ENCODE measurements at places on chromosomes 7 and 10.

- DNase-seq, result peak; percentile 82
Observed at GRCh38 chr10:118850418-118851061, 95.8 kb upstream of the CACUL1 start.

GRCh38 chr10:122014652-122015248 is 25.8 kb downstream of the TACC2 start:
- no peak for DNase-seq

GRCh38 chr7:151780631-151781030 is 96.3 kb downstream of the PRKAG2 start:
- no peak for DNase-seq

GRCh38 chr7:77382532-77382931 is 33.6 kb downstream of the GSAP start:
- DNase-seq, result no peak

GRCh38 chr7:103996017-103996551 is 6.6 kb upstream of the RELN start:
- no peak for DNase-seq

GRCh38 chr10:118058371-118058770 is 11.6 kb upstream of the RAB11FIP2 start:
- no peak for DNase-seq

- no peak for DNase-seq
Observed at GRCh38 chr10:132459301-132460003, 62.5 kb downstream of the PWWP2B start.

DNA sequence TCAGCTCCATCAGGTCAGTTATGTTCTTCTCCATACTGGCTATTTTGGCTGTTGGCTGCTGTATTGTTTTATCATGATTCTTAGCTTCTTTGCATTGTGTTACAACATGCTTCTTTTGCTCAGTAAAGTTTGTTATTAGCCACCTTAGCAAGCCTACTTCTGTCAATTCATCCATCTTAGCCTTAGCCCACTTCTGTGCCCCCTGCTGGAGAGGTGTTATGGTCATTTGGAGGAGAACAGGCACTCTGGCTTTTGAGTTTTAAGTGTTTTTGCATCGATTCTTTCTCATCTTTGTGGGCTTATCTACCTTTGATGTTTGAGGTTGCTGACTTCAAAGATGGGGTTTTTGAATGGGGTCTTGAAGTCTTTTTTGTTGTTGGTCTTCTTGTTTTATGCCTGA is 204.6 kb upstream of the FOXP2 start:
- DNase-seq, result no peak

DNA sequence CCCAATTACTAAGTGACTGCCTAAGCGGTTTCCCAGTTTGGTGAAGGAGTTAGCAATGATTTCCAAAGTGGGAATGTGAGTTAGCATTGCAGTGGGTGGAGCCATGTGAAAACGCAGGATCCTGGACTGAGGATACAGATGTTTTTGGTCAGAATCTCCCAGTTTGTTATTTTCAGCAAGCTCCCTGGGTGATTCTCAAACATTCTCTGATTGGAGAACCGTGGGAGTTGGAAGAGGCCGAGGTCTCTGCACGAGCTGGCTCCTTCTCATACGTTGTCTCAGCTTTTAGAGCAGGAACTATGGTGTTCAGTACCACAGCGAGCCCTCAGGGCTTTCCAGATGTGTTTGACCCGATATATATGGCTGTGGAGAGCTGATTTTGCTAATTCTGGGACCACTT is 396.5 kb upstream of the NPVF start:
- no peak for DNase-seq

- no peak for DNase-seq
Observed at GRCh38 chr10:114142018-114142417, 32.0 kb downstream of the CCDC186 start.

- no peak for DNase-seq
Observed at GRCh38 chr7:106418526-106418925, 133.7 kb upstream of the NAMPT start.

DNA sequence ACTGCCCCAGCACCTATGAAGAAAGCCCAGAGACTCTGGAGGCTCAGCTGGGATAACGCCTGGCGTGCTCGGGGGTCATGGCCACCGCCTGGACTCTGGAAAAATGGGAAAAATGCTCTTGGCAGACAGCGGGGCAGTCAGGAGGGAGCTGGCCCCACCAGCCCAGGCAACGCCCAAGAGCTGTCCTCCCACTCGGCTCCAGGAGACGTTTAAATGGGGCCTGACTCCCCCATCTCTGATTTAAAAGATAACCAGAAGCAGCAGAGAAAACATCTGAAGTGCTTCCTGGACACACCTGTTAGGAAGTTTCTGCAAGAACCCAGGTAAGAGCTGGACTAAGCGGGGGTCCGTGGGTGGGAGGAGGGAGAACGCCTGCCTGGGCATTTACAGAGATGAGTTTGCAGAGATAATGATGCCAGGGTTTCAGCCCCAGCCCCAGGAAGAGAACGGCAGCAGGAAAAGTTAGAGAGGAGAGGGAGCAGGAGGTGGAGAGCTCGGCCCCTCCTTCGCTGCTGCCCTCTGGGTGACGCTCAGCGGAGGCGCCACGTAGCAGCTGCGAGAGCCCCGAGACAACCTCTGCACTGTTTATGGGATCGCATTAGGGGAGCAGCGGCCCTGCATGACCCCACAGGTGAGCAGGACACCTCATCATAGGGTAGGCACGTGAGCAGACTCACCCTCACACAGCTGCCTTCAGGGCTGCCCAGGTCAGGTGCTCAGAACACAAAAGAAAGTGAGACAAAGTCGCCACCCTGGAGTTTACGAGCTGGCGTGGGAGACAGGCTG is 83.5 kb upstream of the INSIG1 start:
- DNase-seq, result no peak

DNA sequence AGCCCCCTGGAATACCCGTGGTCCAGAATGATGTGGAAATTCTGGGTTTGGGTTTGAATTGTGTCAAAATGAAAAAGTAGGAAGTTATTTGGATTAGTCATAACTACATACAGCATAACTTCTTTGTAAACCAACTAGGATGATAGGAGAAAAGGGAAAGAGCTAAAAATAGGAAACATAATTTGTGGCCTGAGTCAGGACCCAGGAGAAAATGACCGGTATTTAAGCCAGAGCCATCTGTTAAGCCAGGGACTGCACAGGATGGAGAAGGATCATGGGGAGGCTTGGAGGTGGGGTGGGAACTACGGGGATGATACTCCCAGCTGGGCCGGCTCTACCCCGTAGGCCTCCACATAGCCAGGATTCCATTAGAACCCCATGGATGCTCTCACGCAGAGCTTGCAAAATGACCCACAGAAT is 98.6 kb downstream of the MYOF start:
- DNase-seq, result no peak

DNA sequence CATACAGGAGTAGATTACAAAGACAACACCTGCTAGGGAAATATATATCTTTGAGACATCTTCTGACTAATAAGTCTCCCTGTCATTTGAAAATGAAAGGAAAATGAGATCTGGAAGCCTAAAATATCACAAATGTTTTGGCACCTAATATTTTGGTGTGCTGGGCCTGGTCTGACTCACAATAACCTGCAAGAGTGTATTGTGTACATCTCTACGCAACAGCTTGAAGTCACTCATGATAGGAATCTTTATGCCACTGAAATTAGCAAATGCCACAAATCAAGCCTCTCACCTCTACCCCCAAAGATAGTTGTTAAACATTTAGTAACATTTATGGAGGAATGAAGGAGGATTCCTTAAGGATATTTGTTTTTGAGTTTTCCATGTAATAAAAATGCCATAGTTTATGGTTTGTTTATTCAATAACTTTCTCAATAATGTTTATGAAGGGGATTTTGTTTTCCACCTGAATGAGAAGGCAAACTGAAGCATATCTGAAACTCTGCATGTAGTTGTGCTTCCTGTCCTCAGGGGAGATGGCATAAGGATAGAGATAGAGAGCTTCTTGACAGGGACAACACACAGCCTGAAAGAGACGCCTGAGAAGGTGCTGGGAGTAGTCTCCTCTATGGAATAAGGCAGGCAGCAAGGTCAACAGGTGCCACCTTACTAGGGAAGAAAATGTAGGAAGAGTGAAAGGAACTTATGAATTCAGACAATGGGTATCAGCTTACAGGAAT is 197.4 kb downstream of the AHR start:
- no peak for DNase-seq

- DNase-seq, result no peak
Observed at GRCh38 chr7:136938476-136938875, 70.0 kb downstream of the CHRM2 start.

DNA sequence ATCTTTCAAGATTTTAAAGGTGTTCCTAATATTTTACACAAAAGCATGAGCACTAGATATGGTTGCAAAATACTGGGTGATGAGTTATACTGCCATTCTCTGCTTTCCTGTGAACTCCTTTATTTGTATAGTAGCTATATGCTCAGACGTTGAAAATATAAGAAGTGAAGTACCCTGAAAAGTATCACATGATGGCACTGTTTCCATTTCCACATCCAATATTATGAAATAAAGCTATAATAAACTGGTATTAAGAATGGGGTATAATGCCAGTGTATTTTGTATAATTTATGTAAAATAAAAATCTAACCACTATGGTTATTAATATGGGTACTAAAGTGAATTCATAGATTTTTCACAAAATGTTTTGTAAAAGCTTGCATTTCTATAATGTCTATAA is 79.6 kb upstream of the FOXP2 start:
- no peak for DNase-seq

DNA sequence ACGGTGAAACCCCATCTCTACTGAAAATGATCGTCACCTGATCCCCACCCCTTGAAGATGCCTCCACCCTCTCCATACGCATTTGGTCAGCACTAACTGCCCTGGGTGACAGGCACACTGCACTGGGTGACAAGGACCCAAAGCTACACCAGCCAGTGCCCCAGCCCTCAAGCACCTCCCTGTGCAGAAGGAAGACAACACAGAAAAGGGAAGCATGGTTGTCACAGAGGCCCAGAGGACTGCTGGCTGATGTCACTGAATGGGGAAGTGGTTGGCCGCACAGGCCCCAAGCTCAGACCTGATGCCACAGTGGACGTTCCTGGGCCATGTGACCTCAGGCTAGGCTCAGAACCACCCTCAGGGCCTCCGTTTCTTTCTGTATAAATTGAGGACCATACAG is 4.2 kb upstream of the PILRA start:
- DNase-seq, result no peak

GRCh38 chr7:73871163-73872011 is 10.4 kb downstream of the TMEM270 start:
- DNase-seq, result no peak

GRCh38 chr7:40611095-40611871 is 476.5 kb downstream of the SUGCT start:
- DNase-seq, result no peak

- no peak for DNase-seq
Observed at GRCh38 chr10:104548090-104548489, 93.0 kb upstream of the SORCS3 start.

- no peak for DNase-seq
Observed at GRCh38 chr10:78416031-78417011, 382.7 kb downstream of the RPS24 start.

- no peak for DNase-seq
Observed at GRCh38 chr10:26706206-26706605, 8.7 kb downstream of the PDSS1 start.

- no peak for DNase-seq
Observed at GRCh38 chr10:79061441-79062315, 7.1 kb upstream of the ZMIZ1 start.

DNA sequence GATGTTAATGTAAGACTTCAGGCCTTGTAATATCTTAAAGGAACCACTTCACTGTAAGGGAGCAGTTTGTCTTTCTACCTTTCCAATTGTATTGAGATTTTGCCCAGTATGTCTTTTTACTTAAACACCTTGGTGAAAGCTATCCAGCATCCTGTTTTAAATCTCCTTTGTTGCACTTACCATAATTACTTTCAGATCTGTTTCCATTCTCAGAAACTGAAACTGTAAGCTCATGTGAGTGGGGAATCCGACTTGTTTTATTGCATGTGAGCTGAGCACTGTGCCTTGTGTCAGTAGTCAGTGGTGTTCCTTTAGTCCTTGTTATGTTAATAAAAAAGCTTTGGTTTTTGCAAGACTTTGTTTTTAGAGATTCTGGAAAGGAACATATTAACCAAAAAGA is 42.2 kb downstream of the BMPR1A start:
- DNase-seq, result no peak

DNA sequence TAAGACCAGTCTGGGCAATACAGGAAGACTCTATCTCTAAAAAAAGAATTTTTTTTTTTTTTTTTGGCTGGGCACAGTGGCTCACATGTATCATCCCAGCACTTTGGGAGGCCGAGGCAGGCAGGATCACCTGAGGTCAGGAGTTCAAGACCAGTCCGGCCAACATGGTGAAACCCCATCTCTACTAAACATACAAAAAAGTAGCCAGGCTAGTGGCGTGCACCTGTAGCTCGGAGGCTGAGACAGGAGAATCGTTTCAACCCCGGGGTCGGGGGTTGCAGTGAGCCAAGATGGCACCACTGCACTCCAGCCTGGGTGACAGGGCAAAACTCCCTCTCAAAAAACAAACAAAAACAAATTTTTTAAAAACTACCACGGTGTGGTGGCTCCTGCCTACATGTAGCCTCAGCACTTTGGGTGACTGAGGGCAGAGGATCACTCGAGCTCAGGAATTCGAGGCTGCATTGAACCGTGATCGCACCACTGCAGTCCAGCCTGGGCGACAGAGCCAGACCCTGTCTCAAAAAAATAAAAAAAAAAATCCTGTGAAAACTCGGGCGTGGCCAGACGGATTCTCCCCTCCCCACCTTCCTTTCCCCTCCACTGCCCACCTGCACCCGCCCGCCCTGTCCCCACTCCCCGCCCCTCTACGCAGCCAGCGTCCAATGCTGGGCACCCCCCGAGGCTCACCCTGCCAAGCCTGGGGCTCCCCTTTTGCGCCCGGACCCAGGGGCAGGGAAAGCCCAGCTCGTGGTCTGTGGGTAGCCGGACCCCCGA is 745 bp upstream of the ORAI2 start:
- no peak for DNase-seq

DNA sequence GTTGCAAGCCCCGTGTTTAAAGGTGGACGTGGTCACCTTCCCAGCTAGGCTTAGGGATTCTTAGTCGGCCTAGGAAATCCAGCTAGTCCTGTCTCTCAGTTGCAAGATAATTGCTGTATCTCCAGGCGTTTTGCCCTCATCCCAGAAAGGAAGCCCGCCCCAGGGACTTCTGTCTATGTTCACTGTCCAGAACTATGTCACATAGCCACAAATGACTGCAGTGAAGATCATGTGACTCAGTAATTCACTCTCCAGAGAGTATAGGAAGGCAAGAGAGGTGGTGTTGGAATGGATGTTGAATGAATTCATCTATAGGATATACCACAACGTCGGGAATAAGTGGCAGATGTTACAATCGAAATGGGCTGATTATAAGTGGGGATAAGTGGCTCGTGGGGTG is 349 bp upstream of the ERVW-1 start:
- no peak for DNase-seq

DNA sequence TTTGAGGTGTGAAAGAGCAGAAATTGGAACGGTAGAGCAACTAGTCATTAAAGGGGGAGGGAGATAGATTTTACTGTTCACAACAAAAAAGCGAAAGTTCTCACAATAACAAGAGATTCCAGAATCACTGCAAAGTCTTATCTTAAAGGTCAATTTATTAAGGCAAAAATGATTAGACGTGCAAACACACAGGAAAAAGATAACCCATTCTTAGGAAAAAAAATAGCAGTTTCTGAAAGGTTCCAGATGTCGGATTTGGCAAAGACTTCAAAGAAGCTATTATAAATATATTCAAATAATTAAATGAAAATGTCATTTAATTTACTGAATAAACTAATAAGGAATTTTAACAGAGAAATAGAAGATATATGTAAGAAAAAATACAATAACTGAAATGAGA is 70.8 kb upstream of the GNAI1 start:
- no peak for DNase-seq

Measured in activated T-cell treated with anti-CD3 and anti-CD28 coated beads, Interleukin-2, amount 50 U/mL, for 72 hours (primary cell).